ENCODE measurements at places on chromosomes 7 and 10. TPM values are rescaled to one million over a fixed set of nuclear protein-coding genes. Genes with fewer than 3 reads are reported as not detected.

The LIPK gene
- not detected for total RNA-seq

The DDX50 gene
- 75.2 TPM for total RNA-seq

The HHEX gene
- not detected for total RNA-seq

The FAS gene
- total RNA-seq = 11.1 TPM

DNA sequence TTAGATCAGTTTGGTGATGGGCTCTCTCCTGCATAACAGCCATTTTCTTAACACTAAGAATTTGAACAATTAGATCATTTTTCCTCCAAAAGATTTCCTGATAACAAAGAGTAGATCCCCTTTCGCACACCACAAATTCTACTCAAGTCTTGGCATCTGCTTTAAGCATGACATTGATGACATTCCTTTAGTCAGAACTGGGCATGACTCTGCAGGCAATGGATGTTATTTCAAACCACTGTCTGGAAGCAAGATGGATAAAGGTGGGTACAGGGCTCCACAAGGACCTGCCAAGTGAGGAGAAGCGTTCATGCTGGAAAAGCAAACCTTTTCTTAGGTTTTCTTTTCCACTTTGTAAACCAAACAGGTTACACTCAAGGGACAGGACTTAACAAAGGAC lies 123.5 kb downstream of the GLCCI1 start:
- H3K27ac ChIP-seq = no peak overlapping the region
- peaks cover 3% of the 10 kb centered on the region for H3K36me3 ChIP-seq
- H3K4me3 ChIP-seq = no peak overlapping the region
- DNase-seq = no peak

DNA sequence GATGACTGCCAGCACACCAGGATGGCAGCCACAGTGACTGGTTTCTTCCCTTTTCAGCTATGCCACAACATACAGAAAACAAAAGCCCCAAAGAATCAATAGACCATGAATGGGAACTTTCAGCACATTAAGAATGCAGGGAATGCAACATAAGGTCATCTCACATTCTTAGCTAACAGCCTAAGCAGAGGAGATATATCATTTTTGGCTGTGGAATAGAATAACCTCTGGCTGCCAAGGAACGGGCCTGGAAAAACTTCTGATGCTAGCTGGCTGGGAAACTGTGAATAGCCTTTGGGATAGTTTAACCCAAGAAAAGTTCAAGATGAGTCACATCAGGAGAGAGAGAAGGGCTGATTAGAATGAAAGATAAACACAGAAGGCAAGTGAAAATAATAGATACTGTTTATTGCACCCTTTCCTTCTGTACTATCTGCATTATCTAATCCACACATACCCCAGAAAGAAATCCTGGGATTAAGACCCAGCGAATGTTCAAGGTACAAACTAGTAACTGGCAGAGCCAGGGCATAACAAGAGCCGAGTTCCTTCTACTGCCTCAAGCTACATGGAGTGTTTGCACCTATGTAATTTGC lies 169.2 kb downstream of the SEMA3A start:
- H3K36me3 ChIP-seq = peaks cover 8% of the 10 kb centered on the region
- peaks cover 7% of the 10 kb centered on the region for H3K4me1 ChIP-seq
- peak overlapping the region; percentile 69 for H3K27ac ChIP-seq
- no peaks in the 10 kb centered on the region for H3K27me3 ChIP-seq

DNA sequence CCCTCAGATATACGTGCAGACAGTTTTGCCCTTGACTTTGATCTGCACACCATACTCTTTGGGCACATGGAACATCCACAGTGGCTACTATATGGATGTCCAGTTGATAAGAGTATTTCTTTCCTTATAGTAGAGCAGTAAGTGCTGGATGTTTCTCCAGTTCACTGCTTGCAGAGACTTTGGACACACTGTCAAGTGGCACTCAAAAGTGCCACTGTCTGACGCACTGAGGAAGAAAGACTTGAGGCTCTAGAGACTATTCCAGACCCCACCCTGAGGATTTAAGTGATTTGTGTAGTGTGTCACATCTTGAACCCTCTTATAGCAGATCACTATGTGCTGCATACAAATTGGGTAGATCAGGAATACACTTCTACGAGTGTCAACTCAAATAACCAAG lies 179.1 kb downstream of the GNAI1 start:
- no peak overlapping the region for H3K27ac ChIP-seq
- DNase-seq = no peak
- no peaks in the 10 kb centered on the region for H3K27me3 ChIP-seq
- no peaks in the 10 kb centered on the region for H3K36me3 ChIP-seq
- no peak overlapping the region for H3K4me3 ChIP-seq

DNA sequence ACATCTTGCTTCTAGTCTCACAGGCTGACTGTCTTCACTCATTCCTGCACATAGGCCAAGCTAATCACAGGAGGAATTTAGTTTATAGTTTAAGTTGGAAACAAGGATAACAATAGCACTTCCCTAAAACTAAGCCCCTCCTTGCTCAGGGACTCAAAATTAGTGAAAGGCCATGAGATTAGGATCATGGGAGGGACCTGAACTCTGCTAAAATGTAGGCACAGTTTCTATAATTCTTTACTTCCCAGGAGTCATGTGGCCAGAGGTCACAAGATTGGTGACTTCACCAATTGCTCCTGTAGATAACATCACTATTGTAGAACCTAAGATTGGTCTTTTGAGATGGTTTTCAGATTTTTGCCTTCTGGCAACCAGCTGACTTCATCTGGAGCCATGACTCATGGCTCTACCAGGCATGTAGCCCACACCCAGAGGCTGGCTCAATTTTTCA lies 14.8 kb upstream of the UPP1 start:
- H3K4me1 ChIP-seq = no peaks in the 10 kb centered on the region
- DNase-seq = no peak
- no peak overlapping the region for H3K4me3 ChIP-seq
- no peaks in the 10 kb centered on the region for H3K36me3 ChIP-seq

DNA sequence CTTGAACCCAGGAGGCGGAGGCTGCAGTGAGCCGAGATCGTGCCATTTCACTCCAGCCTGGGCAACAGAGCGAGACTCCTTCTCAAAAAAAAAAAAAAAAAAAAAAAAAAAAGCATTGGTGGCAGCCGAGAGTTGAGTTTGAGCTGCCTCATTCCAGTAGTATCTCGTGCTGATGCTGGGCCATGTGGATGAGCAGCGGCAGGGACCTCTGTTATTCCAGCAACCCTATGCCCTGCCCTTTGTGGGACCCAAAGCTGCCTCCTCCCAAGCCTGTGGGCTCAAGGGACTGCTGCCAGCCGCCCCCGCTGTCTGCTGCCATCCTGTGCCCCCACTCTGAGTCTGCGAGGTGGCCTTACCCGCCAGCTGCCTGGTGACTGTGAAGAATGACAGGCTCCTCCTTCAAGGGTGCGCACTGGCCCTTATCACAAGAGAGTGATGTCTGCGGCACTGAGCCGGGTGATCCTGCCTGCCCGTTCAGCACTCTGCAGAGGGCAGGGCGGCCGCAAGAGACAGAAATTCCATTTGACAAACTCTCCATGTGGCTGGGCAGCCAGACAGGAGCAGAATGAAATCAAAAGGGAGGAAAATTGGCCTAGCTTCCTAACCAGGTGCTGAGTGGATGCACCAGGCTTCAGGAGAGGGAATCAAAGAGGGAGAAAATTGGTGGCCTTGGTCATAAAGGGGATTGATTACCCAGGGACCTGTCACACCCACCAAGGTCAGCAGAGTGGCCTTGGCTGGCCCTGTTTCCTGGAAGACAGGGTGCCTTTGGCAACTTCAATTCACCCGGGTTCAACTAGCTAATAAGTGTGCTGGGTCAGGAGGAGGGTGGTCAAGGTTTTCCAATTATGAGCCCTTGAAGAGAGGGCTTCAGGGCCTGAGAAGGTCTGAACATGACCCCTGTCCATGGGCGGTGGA lies 65.3 kb upstream of the ZMIZ1 start:
- H3K4me3 ChIP-seq = no peak overlapping the region
- no peak overlapping the region for H3K27ac ChIP-seq
- no peaks in the 10 kb centered on the region for H3K36me3 ChIP-seq
- no peaks in the 10 kb centered on the region for H3K27me3 ChIP-seq

DNA sequence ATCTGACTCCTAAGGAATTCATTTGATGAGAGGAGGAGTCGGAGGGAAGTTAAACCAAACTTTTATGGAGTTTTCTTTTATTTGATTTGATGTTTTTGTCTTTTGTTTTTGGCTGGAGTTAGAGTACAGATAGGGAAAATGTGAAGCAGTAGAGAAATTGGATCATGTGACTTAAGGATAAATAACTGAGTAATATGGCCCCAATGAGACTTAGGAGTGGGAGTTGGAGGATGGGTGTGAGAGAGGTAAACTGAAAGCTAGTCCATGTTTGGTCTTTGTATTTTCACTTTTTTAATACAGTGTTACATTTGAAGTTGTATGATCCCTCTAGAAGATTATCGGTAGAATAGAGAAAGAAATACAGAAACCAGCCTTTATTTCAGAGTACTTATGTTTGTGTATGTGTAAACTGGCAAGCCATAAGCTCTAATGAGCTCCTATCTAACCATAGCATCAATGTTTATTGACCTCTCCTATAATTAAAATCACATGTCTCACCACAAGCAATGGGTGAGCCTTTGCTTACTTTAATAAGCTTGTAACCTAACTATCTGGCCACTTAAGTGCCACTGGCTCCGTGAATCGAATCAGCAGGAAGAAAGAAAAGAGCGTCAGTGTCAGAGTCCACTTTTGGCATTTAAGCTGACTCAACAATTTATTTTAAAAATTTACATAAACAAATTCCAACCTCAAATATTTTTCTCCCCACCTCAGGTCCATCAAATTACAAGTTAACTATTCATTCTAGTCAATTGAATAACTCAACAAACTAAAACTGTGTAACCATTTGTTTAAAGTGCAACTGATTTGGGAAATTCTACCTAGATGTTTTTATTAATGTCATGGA lies 113.8 kb downstream of the EPDR1 start:
- H3K4me1 ChIP-seq = no peaks in the 10 kb centered on the region
- no peaks in the 10 kb centered on the region for H3K36me3 ChIP-seq
- H3K27ac ChIP-seq = no peak overlapping the region
- H3K27me3 ChIP-seq = no peaks in the 10 kb centered on the region
- no peak overlapping the region for H3K4me3 ChIP-seq

GRCh38 chr10:43204042-43204942 lies 62.6 kb downstream of the RASGEF1A start:
- H3K4me3 ChIP-seq = no peak overlapping the region
- no peak overlapping the region for H3K27ac ChIP-seq
- no peaks in the 10 kb centered on the region for H3K36me3 ChIP-seq
- H3K4me1 ChIP-seq = no peaks in the 10 kb centered on the region
- H3K27me3 ChIP-seq = no peaks in the 10 kb centered on the region

- no peaks in the 10 kb centered on the region for H3K27me3 ChIP-seq
- H3K4me1 ChIP-seq = peaks cover 15% of the 10 kb centered on the region
- H3K27ac ChIP-seq = no peak overlapping the region
- H3K4me3 ChIP-seq = no peak overlapping the region
- DNase-seq = no peak
- no peaks in the 10 kb centered on the region for H3K36me3 ChIP-seq
Observed at GRCh38 chr10:89275383-89275782, 23.8 kb upstream of the LIPA start.

DNA sequence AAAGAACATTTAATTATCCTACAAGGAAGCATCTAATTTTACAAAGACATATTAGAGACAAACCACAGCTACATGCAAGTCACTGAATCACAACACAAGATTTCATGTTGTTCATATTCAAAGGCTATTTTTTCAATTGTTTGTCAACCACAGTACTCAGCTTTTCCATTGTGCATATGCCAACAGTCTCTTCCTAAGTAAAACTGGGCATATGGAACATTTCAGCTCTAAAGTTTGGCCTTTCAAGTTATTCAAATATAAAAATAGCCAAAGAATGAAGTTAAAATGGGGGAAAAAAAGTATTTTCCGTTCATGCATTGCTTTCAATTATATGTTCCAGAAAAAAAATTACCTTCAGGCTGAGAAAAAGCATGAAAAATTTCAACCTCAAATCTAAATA lies 537.9 kb downstream of the PLXDC2 start:
- DNase-seq = no peak
- peaks cover 4% of the 10 kb centered on the region for H3K4me1 ChIP-seq
- H3K4me3 ChIP-seq = no peak overlapping the region
- H3K27me3 ChIP-seq = no peaks in the 10 kb centered on the region
- H3K36me3 ChIP-seq = no peaks in the 10 kb centered on the region

DNA sequence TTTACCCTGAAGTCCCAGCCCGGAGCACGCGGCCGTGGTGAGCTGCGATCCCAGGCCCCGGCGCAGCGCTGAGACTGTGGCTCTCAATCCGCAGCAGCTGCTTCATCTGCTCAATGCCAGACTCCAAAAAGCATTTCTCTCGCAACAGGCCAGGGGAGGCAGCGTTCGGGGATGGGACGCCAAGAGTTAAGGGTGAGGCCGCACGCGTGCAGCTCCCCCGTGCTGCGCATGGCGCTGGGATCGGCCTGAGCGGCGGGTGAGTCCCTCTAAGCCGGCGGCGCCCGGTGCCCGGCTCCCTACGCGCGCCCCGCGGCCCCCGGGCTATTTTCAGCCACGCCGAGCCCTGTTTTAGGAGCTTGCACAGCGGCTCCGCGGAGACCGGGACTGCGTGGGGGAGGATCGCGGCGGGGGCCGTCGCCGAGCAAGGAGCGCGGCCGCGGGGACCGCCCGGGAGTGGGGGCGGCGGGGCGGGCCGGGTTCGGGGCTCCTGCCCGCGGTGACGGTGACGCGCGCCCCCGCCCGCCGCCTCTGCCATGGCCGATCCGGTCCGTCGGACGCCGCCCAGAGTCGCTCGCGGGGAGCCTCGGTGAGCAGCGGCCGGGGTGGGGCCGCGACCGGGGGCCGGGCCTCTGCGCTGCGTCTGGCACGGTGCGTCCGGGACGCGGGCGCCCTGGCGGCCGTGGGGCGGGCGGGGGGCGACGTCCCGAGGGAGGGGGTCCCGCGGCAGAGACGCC lies 29.4 kb upstream of the JAKMIP3 start:
- peaks cover 71% of the 10 kb centered on the region for H3K27me3 ChIP-seq
- H3K27ac ChIP-seq = no peak overlapping the region
- no peaks in the 10 kb centered on the region for H3K36me3 ChIP-seq
- peaks cover 20% of the 10 kb centered on the region for H3K4me1 ChIP-seq
- peak; percentile 70 for DNase-seq

GRCh38 chr10:5917305-5917704 lies 27.3 kb downstream of the FBH1 start:
- no peak overlapping the region for H3K4me3 ChIP-seq
- H3K27me3 ChIP-seq = no peaks in the 10 kb centered on the region
- no peaks in the 10 kb centered on the region for H3K4me1 ChIP-seq
- peaks cover 5% of the 10 kb centered on the region for H3K36me3 ChIP-seq
- no peak for DNase-seq
- no peak overlapping the region for H3K27ac ChIP-seq

GRCh38 chr10:30842894-30843293 lies 188.8 kb downstream of the ZNF438 start:
- no peaks in the 10 kb centered on the region for H3K27me3 ChIP-seq
- H3K27ac ChIP-seq = no peak overlapping the region
- no peaks in the 10 kb centered on the region for H3K36me3 ChIP-seq
- no peak overlapping the region for H3K4me3 ChIP-seq

- H3K36me3 ChIP-seq = no peaks in the 10 kb centered on the region
- H3K27ac ChIP-seq = no peak overlapping the region
- peaks cover 22% of the 10 kb centered on the region for H3K4me1 ChIP-seq
- H3K27me3 ChIP-seq = no peaks in the 10 kb centered on the region
- H3K4me3 ChIP-seq = no peak overlapping the region
Observed at GRCh38 chr10:103544657-103545310, 51.3 kb downstream of the NEURL1 start.

Data from neural progenitor cell (in vitro differentiated cells).